ENCODE measurements at places on chromosomes 2 and 18.

DNA sequence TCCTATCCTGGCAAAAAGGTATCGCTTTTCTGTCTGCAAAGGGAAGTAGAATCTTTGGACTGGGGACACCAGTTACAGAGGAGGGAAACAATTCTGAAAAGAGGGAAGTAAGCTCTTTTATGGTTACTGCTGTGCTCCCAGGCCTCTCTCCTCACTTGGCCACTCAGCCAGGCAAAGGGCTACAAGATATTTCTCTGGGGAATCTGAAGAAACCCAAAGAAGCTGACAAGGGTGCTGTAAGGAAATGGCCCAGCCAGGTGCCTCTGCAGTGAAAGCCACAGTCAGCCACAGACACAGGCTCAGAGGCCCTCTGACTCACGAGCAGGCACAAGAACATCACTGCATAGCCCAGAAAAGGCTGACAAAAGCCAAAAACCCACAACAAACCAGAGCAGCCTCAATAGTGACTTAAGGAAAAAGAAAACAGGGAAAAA is 5.8 kb downstream of the HDLBP start:
- DNase-seq: no peak

DNA sequence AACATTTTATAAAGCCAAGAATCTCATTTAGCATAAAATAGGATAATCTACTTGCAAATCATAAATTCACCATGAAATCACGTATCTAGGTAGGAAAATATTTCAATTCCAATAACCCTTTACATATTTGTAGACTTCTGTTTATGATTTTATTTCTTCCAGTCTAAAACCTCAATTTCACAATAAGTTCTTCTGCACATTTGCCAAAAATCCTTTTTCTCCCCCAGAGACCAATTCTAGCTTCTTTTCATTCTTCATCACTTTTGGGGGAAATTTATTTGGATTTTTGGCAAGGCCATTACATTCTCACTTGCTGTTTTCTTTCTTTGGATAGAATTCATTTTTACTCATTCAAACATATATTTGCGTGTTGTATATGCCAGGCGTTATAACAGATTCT is 86.8 kb downstream of the SPRED2 start:
- no peak for DNase-seq

GRCh38 chr2:45176390-45176789 is 167.1 kb upstream of the SIX2 start:
- DNase-seq: no peak

- no peak for DNase-seq
Observed at GRCh38 chr18:48028696-48029095, 98.2 kb upstream of the SMAD2 start.

GRCh38 chr2:181628590-181629585 is 28.0 kb downstream of the CERKL start:
- no peak for DNase-seq

- DNase-seq: peak; percentile 54
Observed at GRCh38 chr2:224946895-224947294, 95.4 kb downstream of the DOCK10 start.

- DNase-seq: no peak
Observed at GRCh38 chr2:21552981-21553380, 429.2 kb downstream of the TDRD15 start.

DNA sequence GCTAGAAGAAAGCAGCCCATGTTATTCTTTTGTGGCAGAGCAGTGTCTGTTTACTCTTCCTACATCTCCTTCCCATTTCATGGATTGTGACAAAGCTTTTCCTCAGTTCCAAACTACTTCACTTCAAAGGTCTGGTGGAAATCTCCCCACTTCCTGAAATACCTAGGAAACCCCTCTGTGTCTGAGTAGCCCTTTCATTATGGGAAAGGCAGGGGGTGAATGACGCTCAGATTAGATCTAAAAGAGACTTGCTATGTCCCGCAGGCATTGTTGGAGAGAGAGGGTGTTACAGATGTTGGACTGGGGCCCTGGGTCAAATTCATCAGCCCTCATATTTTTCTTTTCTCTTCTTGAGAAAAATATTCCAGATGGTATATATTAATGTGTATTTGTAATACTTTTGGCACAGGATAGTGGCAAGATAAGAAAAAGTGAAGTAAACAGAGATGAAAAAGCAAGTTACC is 675.0 kb downstream of the IRS1 start:
- DNase-seq: no peak

- no peak for DNase-seq
Observed at GRCh38 chr2:240460781-240461431, 25.4 kb downstream of the GPC1 start.

DNA sequence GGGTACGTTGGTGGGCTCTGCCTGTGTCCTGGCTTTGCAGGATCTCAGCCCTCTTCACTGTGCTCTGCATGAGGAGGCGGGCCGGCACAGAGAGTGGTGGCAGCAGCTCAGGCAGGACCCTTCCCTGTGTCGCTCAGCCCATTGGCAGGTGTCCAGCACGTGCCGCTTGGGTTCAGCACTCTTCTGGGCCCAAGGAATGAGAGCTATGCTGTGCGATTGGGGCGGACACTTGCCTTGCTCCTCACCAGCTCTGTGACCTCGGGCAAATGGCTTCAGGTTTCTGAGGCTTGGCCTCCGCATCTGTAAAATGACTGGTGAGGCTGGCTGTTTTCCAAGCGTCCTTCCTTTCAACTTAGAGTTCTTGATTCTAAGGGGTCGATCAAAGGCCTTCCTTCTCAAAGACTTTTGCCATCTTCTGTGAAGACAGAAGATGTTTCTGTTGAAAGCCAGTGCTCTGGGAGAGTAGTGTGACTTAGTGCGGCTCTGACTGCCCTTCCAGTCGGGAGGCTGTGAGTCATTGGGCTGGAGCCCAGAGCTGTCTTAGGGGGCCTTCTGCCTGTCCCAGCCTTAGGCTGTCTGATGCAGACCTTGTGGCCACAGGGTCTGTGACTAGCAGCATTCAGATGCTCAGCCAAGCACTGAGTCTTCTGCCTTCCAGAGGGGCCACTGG is 35.6 kb downstream of the GLI2 start:
- peak; percentile 28 for DNase-seq

DNA sequence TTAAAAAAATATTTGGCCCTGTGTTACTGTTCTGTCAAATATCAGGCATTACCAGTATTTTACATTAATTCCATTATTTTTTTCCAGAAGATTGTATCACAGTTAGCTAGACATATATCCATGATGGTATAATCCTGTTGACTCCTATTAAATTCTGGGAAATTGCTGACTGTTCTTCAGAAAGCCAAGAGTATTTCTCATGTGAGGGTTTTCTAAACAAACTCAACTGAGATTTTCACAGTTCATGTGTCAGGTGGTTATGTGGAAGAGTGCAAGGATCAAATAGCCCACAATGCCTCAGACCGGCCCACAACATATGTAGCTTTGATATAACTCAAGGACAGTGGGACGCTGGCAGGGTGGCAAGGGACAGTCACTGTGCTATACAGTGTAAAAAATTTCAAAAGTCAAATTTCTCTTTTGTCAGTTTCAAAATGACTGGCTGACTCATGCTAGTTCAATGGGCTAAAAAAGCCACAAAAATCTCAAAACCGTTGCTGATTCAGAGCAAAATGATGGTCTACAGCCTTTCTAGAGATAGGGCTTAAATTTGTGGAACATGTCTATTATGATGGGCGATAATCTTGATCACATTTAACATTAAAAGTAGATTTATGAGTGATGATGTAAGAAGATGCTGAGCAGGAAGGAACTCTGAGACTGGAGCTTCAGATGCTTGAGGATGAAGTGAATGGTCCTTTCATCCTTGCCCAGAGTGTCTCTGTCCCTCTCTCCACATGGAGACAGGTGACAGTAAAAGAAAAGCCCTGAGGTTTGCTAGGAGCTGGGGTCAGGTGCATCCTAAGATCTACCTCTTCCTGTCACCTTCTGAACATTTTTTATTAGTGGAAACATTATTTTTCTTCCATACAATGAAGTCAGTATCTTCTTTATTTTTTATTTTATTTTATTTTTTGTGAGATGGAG is 175.8 kb upstream of the PIEZO2 start:
- DNase-seq: no peak

DNA sequence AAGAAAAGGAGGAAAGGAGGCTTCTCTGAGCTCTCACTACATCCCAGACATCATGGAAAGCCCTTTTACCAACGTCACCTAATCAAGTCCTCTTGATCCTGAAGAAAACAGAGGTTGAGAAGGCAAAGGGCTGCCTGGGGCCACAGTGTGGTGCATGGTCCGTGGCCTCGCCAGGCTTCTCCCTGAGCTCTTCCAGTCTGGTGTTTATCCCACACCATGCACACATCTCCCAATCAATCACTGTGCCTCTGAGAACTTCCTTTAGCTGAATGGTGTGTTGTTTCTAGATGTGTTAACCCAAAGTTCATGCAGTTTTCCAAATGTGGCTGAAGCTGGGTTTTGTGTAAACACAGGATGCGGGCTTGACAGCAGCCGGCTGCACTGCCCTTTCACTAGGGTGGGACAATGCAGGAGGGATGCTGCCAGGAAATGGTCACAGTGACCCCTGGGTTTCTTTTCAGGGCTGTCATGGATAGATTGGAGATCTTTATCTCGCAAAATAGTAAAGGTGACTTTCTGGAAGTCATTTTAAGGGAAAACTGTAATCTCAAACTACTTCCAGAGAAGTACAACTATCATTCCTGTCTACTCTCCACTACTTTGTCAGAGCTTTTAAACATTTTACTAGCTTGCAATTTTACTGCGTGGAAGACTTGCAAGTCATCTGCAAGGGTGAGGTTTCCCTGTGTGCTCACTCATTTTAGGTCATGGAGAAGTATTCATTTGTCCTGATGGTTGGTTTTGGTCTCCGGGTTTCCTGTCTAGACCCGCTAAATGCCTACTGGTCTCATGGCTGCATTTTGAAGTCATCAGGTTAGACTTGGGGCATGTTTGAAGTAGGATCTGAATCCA is 54.6 kb downstream of the IL1R2 start:
- peak; percentile 91 for DNase-seq

DNA sequence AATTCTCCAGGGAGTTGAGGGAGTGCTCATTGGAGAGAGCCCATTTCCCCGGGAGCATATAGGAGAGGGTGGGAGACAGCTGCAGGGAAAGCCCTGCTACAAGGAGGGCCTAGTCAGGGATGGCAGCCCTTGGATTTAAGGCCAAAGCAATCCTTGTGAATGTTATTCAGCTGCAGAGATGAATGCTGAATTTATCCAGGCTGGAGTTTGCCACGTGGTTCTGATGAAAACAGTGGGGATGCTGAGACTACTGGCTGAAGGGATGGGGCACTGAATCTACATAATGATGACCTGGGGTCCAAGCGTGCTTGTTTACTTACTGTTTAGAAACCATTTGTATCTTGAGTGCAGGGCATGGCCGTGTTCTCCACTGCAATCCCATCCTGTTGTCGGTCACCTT is 35.6 kb upstream of the RNF149 start:
- DNase-seq: no peak

GRCh38 chr18:23238651-23239349 is 103.5 kb downstream of the CABLES1 start:
- peak; percentile 52 for DNase-seq

GRCh38 chr2:106531676-106532214 is 44.6 kb downstream of the CD8B2 start:
- DNase-seq: no peak

GRCh38 chr2:178163395-178163794 is 30.9 kb upstream of the OSBPL6 start:
- no peak for DNase-seq

GRCh38 chr2:106575955-106576354 is 88.8 kb downstream of the CD8B2 start:
- peak; percentile 15 for DNase-seq

GRCh38 chr2:100730290-100730868 is 89.6 kb upstream of the NPAS2 start:
- peak; percentile 61 for DNase-seq

GRCh38 chr2:39693245-39693644 is 27.5 kb downstream of the TMEM178A start:
- no peak for DNase-seq

DNA sequence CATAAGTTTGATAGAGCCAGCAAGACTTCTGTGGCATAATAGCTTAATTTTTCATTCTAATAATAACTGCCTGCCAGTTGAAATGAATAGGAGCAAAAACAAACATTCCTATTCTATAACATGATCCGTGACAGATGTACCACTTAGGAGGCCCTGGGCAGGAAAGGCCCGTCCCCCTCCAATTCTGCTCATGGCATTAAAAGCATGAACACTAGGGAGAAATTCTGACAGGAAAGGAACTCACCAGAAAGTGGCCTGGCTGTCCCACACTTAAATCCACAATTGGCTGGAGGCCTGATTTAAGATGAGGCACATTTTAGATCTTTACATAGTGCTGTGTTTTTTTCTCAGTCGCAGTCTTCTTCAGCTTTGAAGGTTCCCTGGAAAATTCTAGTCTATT is 261.9 kb upstream of the ETAA1 start:
- no peak for DNase-seq

- DNase-seq: no peak
Observed at GRCh38 chr2:386406-387103, 98.7 kb upstream of the ALKAL2 start.

- no peak for DNase-seq
Observed at GRCh38 chr2:173997269-173997668, 32.1 kb upstream of the SP3 start.

DNA sequence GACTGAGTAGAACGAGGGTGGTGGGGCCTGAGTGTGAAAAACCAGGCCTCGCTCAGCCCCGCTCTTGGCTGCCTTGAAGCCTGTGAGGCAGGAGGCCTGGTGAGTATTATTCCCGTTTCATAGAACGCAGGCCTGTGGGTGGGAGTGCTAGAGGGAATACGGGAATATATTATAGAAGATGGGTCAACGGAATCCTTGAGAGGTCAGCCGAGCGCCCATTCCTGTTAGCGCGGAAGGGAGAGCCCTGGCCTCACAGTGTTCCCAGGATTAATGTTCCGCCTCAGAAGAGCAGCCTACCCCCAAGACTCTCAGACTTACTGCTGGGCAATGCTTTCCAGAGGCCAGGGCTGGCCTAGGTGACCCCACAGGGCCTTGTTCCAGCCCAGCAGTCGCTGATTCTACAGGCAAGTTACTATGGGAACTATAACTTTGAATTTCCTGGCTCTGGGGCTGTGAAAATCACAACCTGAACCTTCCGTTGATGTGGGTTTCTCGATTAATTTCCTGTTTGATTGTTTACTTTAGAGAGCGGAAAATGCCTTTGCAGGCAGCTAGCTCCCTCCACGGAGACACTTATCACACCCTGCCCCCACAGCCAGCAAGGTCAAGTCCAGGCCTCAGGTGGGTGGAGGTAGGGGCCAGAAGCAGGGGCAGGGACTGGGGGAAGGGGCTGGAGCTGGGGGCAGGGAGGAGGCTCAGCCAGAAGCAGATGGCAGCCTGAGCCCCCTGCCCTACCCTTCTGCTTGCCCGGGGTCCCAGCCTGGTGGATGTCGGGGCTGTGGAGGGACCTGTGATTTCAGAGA is 108.3 kb downstream of the SMAD7 start:
- DNase-seq: peak; percentile 95

DNA sequence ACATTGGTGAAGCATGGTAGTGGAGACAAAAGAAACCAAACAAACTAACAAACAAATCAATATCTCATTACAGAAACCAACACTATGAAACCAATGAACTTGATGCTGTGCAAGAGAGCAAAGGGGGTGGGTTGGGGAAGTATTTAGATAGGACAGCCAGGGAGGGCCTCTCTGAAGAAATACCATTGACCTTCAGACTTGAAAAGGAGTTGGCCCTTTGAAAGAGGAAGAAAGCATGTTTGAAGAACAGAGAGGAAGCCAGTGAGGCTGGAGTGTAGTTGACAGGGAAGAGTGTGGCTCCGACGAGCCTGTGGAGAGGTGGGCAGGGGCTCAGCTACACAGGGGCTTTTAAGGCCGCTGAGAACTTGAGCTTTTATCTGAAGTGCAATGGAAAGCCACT is 151.0 kb upstream of the GATA6 start:
- no peak for DNase-seq

Data from dermis microvascular lymphatic vessel endothelial cell (primary cell).